ENCODE measurements at places on chromosomes 1 and 21.

DNA sequence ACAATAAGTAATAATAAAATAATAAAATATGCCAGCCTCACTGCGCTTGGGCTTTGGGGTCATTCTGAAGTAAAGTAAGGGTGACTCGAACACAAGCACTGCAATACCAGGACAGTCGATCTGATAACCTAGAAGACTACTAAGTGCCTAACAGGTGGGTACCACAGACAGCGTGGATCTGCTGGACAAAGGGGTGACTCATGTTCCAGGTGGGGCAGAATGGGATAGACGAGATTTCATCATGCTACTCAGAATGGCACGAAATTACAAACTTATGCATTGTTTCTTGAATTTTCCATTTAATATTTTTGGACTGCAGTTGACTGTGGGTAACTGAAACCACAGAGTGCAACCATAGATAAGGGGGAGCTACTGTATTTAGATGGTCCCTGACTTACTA is 221.1 kb upstream of the GREM2 start:
- no peak for DNase-seq

GRCh38 chr1:63461661-63462230 is 61.3 kb downstream of the ITGB3BP start:
- DNase-seq = no peak

DNA sequence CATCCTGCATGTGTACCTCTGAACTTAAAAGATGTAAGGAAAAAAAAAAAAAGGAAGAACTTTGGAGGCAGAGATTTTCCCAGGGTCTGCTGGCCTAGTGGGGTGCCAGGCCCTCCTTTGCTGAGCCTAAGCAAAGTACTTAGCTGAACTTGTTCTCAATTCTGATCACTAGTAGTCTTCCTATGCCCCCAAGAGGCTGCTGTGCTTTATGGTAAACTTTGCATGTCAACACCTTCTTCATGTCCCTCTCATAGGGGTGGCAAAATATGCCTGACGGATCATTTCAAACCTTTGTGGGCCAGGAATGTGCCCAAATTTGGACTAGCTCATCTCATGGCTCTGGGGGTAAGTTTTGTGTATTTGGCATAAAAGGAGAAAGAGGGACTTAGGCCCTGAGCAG is 1.4 kb upstream of the USP21 start:
- no peak for DNase-seq

DNA sequence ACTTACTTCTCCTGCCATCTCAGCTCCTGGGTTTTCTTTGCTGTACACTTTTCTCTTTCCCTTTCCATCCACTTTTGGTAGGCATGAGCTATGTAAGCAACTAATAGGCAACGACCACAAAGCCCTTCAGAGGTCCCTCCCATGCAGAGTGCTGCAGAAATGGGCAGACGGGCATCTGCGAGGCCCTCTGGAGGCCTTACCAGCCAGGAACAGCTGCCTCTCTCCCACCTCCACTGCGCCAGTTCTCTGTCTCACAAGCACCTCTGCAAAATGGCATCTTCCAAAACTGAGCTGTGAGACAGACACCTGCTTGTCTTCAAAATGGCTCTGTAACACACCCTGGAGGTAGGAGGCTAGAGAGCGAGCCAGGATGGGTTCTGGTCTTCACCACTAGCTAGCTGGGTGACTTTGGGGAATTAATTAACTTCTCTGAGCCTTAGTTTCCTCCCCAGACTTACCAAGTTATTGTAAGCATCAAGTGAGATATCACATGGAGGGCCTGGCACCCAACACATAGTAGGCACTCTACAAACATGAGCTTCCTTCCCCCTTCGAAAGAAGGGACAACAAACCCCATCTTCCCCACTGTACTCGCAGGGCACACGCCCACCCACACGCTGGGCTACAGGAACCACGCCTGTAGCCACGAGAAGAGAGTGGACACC is 62.0 kb downstream of the BCAR3 start:
- no peak for DNase-seq

GRCh38 chr1:45769261-45769932 is 18.9 kb upstream of the IPP start:
- DNase-seq = peak; percentile 75

- DNase-seq = no peak
These were observed 491.1 kb upstream of the LRRC7 start for GRCh38 chr1:69076631-69077030.

DNA sequence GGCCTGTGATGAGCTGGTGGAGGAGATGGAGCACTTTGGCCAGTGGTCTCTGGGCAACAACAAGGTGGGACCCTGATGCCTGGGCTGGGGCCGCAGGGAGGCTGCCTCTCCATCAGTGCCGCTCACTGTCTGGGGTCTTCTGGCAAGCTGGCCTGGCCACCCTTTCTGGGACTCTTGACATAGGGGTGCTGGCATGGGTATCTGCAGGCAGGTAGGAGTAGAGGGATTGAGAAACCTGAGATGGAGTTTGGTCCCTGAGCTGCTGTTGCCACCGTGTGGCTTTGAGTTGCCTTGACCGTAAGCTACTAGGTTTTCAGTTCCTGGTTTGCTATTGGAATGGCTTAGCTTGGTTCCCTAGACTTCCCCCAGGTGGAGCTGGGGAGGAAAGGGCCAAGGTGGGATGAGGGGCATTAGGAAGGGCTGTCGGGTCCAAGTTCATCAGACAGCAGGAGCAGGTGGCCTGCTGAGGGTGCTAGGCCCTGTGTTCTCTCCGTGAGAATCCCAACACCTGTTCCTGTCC is 13.2 kb upstream of the MFN2 start:
- peak; percentile 21 for DNase-seq

- DNase-seq = no peak
These were observed 276.8 kb upstream of the C1orf174 start for GRCh38 chr1:4176841-4177240.
